ENCODE measurements at places on chromosomes 7 and 10. TPM values are rescaled to one million over a fixed set of nuclear protein-coding genes. Genes with fewer than 3 reads are reported as not detected.

DNA sequence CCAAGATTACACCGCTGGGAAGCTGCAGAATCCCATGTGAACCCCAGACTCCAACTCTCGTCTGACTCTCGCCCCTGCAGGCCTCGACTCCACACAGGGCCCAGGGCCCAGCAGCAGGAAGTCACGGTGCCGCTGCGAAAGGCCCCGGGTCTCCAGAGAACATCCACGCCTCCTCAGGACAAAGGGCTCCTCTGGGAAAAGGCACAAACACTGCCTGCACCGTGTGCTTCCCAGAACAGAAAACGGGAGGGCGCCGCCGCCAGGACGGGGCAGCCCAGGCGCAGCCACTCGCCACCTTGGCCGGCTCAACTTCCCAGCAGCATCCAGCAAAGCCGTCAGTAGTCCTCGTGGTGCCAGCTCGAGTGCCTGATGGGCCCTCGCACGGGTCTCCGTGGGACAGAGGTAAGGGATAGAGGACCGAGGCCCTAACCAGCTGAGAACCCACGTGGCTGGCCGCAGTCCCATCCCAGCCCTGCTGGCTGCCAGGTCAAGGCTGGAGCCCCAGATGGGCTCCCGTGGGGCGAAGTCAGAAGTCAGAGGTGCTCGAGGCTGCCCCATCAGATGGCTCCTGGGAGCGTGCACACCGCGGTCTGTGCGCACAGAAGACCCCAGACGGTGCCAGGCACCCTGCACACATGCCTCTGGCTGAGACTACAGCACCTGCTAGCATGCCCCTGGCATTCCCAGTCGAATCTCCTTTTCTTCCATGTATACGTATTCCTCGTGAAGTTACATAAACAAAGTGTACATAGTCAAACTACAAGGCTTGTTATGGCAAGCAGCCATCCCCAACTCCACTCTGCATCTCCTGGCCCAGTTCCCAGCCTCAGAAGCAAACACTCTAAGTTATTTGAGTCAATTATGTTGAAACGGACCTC, 60.2 kb downstream of the MAD1L1 start:
- peak; percentile 76 for DNase-seq

- DNase-seq: peak; percentile 33
These were observed 228.7 kb upstream of the KLF6 start for GRCh38 chr10:4013651-4014121.

DNA sequence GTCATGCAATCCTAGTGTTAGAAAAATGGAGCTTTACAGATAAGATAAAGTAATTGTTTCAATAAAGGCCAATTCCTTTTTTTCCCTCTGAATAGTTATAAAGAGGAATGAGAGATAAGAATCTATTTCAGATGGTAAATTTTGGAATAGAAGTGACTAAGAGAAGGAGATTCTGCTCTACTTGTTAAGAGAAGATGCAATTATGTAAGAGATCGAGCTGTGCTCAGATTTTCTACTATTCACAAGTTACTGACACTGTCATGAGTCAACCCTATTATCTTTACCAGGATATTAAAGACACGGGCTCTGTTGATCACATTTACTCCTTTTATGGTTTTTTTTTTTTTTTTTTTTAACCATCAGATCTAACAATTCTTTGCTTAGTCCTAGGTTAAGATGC, 511.3 kb downstream of the ARL4A start:
- no peak for DNase-seq

Gene APBB1IP
- total RNA-seq: 45.1 TPM

Gene SVIL
- 137 TPM for total RNA-seq

- DNase-seq: no peak
These were observed 97.4 kb downstream of the ATXN7L1 start for GRCh38 chr7:105778956-105779355.

DNA sequence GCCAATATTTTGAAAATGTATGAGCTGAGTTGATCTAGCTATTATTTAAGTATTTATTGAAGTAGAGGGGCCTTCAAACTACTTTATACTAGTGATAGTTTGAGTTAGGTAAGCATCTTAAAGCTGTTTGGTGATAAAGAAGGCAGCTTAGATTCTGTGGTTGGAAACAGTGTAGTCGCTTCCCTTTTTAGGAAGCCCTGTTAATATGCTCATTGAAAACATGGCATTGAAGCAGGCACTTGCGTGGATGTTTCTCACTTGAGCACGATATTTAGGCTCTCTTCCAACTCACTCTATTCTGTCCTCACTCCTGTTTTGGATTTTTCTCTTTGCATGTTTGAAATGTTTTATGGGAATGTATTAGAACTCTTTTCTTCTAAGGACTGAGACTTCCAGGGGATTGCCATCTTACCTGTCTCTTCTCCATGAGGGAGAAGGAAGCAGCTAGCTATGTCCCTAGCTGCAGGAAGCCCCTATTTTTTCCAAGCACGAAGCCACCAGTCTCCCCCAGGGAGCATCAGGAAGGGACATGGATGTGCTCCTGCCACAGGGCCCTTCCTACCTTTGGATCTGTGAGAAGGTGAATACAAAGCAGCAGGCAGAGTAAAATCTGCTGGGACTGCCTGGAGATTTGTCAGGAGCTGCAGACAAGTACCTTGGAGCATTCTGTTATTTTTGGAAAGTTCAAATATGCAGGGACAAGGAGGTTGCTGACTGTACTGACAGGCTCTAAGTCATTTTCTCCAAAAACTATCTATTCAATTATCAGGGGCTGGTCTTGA, 22.0 kb upstream of the BMPR1A start:
- DNase-seq: no peak

- no peak for DNase-seq
These were observed 114.5 kb downstream of the TMEM130 start for GRCh38 chr7:98755138-98755898.

- no peak for DNase-seq
These were observed 54.9 kb downstream of the IKZF1 start for GRCh38 chr7:50359258-50359994.

- DNase-seq: no peak
These were observed 663.2 kb upstream of the ANKRD30A start for GRCh38 chr10:36462194-36462593.

- no peak for DNase-seq
These were observed 21.7 kb downstream of the RSU1 start for GRCh38 chr10:16795410-16796073.

GRCh38 chr10:80407812-80408241, 524 bp upstream of the PRXL2A start:
- peak; percentile 76 for DNase-seq

DNA sequence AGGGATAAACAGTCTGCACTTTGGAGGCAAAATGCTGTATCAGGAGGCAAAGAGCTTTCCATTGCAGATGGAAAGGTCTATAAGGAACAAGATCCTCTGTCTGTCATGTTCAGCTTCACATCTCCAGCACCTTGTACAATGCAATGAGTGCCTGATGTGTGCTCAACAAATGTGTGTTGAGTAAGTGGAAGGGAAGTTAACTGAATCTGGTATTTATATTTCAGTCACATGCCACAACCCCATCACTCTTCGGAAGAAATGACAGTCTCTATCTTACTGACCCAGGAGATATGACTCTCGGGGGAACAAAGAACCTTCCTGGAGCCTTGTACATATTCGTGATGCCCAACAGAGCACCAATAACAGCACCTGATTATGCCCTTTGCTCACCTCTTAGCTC, 20.0 kb upstream of the DNAJC1 start:
- no peak for DNase-seq

Gene CAMK2B
- not detected for total RNA-seq

DNA sequence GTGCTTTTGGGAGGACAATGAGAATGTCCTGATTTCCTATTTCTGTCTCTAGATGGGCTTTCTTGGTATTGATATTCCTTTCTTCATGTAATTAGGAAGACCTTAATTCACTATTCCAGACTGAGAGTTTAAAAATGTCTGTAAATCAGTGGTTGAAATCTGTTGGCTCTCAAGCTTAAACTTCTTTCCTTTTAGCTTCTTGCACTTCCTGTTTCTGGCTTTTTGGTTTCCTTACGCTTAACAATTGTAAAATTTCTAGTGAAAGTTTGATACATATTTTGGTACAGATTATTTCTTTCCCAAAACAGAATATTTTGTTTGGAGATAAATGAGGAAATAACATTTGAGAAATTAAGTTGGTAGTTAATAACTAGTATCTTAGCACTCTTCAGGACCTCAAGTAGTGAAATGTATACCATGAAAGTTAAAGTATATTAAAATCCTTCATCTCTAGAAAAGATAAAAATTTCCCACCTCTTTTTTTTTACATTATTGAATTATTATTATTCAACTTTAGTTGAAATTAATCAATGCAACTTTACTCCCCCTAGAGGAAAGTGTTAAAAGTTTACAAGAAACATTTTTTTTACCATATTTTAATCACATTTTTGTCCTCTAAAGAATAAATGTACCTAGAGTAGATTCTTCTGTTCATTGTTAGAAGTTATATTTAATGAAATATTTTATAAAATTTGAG, 137.2 kb downstream of the PHTF2 start:
- no peak for DNase-seq

DNA sequence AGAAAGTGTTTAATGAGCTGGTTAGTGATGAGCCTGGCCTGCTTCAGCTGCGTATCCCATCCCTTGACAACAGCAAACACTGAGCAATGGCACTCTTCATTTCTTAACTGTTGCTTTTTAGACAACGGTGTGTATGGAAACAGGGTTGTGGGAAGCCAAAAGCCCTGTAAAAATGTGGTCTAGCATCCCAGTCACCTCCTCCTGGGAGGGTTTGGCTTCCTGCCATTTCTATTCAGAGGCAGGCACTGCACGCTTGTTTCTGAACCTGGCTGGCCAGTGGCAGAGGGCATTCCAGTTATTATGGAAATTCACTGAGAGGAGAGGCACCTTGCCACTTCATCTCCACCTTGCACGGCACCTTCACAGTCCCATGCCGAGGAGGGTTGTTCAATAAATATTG, 123.0 kb upstream of the ADARB2 start:
- no peak for DNase-seq

DNA sequence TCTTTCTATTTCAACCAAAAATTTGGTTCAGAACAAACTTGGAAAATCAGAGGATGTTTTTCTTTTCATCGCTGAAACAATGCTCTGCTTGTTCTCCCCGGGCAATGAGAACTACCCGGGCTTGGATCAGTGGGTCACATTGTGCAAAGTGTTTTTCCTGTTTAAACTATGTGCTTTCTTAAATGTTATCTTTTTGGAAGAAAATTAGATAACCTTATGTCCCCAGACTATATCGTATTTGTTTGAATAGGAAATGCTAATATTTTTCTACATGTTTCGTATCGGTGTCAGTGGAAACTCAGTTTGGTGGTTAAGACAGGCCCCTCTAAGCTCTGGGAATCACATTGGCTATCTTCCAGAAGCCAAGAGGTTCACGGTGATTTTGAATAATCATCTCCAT, 319.5 kb upstream of the NFE2L3 start:
- no peak for DNase-seq

- no peak for DNase-seq
These were observed 121.5 kb downstream of the ITIH5 start for GRCh38 chr10:7545261-7545660.

DNA sequence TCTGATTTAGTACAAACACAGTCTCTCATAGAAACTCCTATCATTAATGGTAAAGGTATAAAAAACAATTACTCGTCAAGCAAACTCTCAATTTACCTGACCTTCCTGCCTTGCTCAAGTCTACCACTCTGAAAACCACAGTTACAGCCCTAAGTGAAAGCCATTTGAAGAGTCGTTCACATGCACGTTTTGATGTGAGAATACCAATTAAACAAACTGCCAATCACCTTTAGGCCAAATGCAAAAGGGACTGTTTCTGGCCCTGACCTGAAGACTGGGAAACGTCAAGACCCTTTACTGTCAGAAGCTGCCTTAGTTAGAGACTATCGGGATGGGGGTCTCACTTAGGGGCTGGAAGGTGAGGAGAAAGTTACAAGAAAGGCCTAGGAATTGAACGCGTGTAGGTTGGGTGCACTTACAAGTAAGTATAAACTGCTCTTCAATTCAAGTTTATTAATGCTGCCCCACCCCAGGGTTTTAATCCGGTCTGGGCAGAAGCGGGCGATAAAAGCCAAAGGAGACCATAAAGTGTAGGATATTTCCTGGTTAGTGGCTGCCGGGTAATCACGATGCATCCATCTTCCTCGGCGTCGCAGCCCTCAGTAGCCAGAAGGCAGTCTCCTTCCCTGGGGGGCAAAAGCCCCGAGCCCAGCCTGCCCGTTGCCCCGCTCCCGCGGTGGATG, 935 bp downstream of the TM9SF3 start:
- no peak for DNase-seq

DNA sequence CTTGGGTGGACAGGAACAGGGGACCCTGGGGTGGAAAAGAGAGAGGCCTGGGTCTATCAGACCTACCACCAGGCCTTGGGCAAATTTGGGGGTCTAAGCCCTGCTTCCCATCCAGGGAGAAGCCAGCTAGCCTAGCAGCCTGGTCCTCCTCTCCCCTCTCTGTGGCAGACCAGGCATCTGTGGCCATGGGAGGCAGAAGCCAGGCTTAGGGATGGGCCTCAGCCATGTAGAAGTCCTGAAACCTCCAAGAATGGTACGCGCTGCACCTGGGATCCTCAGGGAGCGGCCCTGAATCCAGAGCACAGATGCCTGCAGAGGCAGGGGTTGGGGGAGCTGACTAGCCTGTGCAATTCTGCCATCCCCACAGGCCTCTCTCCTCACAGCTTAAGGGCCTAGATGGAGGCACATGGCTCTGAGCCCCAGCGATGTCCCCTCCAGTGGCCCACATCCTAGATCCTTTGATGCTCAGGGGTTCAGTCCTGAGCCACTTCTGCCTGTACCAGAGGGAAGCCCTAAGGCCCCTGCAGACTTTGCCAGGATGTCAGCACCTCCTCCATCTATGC, 21.2 kb downstream of the GRID1 start:
- no peak for DNase-seq

DNA sequence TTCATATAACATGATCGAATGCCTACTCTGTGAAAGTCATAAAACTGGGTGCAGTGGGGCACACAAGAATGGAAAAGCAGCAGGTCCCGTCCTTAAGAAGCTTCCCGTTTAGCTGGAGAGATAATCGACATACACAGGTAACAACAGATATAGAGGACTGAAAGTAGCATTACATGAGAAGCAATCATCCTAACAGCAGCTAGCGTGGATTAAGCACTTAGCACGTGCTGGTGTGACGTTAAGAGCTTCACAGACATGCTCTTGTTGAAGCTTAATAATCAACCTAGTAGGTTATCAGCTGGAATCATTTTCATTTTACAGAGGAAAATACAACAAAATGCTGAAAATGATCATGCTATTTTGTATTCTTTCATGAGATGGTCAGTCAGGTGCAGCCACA, 184.8 kb downstream of the GPAM start:
- no peak for DNase-seq

- peak; percentile 54 for DNase-seq
These were observed 470.0 kb downstream of the SUGCT start for GRCh38 chr7:40604601-40605438.

- no peak for DNase-seq
These were observed 26.8 kb upstream of the CYP2C8 start for GRCh38 chr10:95096143-95096542.

Measured in upper lobe of left lung (tissue), 6 donors.